NCI-H2081 (cell line): ENCODE measurements at places on chromosomes 2 and 18.
A peak's percentile ranks its signal among the peaks of the same experiment; 100 is the strongest.

DNA sequence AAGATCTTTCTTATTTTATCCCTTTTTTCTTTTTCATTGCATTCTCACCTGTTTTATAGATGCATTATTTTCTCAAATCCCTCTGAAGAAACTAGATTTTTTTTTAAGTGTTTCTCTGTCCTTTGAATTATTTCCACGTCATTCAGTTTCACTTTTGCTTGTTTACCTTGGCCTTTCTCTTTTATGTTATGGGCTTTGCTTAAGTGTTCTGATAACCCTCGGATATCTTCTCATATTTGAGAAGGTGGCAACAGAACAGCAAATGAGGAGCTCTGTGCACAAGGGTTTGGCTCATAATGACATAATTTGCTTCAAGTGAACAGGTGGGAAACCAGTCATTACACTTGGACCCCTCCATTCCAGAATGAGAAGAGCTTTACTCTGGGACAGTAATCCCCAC lies 111.9 kb downstream of the C1D start:
- no peak for DNase-seq

GRCh38 chr2:197200051-197200761 lies 110.4 kb downstream of the ANKRD44 start:
- DNase-seq: no peak

- DNase-seq: no peak
These were observed 4.0 kb downstream of the GPR155 start for GRCh38 chr2:174482854-174483253.

GRCh38 chr2:8684878-8685696 lies 3.2 kb downstream of the ID2 start:
- DNase-seq: peak; percentile 85

GRCh38 chr2:17579605-17580318 lies 39.3 kb downstream of the VSNL1 start:
- no peak for DNase-seq

DNA sequence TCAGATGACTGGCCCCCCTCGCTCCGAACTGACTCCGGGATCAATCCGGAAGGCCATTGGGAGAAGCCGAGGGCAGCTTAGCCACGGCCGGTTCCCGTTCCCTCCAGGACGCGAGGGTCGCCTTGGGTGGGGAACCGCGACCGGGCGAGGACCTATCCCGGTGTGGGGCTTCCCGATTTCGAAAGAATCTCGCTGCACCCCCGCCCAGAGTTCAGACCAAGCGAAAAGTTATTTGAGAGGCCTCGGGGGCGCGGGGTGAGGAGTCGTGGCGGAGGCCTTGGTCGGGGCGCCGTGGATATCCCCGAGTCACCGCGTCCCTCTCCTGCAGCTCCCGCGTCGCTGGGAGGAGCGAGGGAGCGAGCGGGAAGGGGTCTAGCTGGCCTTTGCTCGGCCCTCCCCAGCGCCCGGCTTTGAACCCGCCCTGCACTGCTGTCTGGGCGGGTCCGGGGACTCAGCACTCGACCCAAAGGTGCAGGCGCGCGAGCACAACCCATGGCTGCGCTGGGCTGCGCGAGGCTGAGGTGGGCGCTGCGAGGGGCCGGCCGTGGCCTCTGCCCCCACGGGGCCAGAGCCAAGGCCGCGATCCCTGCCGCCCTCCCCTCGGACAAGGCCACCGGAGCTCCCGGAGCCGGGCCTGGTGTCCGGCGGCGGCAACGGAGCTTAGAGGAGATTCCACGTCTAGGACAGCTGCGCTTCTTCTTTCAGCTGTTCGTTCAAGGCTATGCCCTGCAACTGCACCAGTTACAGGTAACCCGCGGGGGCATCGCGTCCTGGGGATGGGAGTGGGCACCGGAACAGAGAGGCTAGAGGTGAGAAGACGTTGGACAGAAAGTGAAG lies at the start of gene CYP27A1:
CYP27A1 (plus strand) TSS at position 457 of the 837 bp plus-strand sequence; CDS start at position 493, 36 bp downstream.
- peak; percentile 18 for DNase-seq

GRCh38 chr2:178674122-178674521 lies 133.1 kb downstream of the TTN start:
- DNase-seq: no peak

GRCh38 chr2:70124983-70125480 lies 37.8 kb downstream of the PCBP1 start:
- DNase-seq: peak; percentile 41

DNA sequence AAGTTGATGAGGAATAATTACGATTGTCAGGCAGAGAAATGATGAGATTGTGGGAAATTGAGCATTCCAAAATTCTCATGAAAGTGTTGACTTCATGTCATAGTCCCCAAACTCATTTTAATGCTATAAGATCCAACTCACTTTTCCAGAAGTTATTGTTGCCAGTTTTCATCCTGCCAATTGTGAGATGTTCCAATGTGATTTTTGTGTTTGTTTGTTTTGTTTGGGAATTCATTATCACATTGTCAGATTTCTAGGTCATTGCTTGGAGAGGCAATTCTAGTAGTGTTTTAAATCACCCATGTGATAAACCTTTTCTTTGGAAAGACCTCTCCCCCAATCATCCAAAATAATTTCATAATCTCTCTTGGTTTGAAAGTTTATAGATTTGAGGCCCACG lies 86.0 kb upstream of the ACVR2A start:
- no peak for DNase-seq
